ENCODE measurements at places on chromosomes 2 and 18. TPM values are rescaled to one million over a fixed set of nuclear protein-coding genes. Genes with fewer than 3 reads are reported as not detected.

Gene TANC1
- 49.7 TPM for total RNA-seq

Gene GAREM1
- 0.25 TPM for total RNA-seq

Gene PXDN
- 195 TPM for total RNA-seq

Gene DSG1
- not detected for total RNA-seq

Gene PLGLB1
- total RNA-seq = 0.63 TPM

Gene ALKAL2
- total RNA-seq = not detected

Gene RFTN2
- total RNA-seq = 9.8 TPM

Gene SLC11A1
- total RNA-seq = under 0.01 TPM

Gene FAM228A
- 0.13 TPM for total RNA-seq

Gene ABCG8
- not detected for total RNA-seq

Gene TMSB10
- 5,305 TPM for total RNA-seq

Gene LYG2
- not detected for total RNA-seq

Gene ZSWIM2
- under 0.01 TPM for total RNA-seq

Gene NT5C1B
- total RNA-seq = not detected

Gene PIAS2
- total RNA-seq = 11.4 TPM

GRCh38 chr2:143726151-143726845 lies 597.1 kb downstream of the ARHGAP15 start:
- no peak for DNase-seq

- DNase-seq = peak; percentile 57
These were observed 137.5 kb downstream of the UBR3 start for GRCh38 chr2:169964740-169965139.

- DNase-seq = no peak
These were observed 339.8 kb upstream of the CDH7 start for GRCh38 chr18:65411061-65411460.

DNA sequence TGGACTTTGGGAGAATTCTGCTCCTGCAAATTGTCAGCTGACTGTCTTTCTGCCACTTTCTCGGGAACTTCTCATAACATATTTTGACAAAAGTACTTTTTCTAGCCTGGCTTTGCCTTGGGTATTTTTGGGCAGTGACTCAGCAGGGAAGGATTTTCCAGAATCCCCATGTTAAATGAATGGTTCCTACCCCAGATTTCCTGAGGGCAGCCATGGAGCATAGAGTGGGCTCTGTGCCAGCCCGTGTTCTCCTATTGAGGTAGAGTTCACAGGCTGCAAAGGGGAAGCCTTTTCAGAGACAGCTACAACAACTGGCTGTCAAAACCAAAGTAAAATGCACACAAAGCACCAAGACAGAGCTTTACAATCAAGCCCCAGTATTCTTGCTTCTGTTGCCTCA lies 59.8 kb downstream of the BMP10 start:
- DNase-seq = peak; percentile 87

GRCh38 chr2:203802342-203803052 lies 65.1 kb upstream of the CTLA4 start:
- no peak for DNase-seq

GRCh38 chr2:133390156-133390555 lies 178.1 kb downstream of the NCKAP5 start:
- no peak for DNase-seq

- DNase-seq = no peak
These were observed 281.9 kb downstream of the ZEB2 start for GRCh38 chr2:144237830-144238627.

DNA sequence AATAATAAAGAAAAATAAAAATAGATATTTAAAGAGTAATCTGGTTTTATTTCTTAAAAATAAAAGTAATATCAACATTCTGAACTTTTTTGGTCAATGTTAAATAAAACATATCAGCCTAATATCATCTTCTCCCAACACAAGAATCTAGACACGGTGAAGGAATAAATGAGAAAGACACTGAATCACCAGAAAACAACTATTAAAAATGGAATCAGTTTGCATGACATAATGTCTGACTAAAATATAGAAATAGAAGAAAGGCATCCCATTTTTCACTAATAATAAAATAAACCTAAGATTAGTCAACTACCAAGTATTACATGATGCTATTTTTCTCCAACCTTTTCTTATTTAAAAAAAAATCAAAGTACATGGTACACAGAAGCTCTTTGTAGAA lies 30.8 kb upstream of the TNFAIP6 start:
- DNase-seq = no peak

GRCh38 chr2:45276914-45277313 lies 267.7 kb upstream of the SIX2 start:
- DNase-seq = peak; percentile 49

DNA sequence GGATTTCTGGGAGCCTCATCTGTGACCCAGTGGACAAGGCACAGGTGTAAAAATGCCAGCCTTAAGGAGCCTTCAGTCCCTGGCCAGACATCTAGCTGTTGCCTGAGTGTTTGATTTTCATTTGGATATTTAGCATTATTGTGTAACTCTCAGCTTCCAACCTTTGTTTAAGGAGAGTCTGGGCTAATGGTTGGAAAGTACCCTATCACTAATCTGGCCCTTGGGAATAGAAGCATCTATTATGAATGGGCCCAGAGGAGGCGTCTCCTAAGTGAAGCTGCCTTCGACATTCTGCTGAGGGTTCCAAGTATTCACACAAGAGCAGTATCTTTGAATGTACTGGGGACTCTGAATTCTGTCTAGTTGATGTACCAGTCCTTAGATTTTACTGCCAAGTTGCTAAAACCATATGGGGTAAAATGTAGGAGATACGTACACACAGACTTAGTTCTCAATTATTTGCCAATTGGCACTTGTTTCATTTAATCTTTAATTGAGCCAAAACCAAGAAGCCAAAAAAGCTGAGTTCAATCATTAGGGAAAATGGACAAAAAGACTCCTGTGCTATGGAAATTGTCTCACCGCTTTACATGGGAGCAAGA lies 7.2 kb upstream of the ANKRD29 start:
- no peak for DNase-seq

DNA sequence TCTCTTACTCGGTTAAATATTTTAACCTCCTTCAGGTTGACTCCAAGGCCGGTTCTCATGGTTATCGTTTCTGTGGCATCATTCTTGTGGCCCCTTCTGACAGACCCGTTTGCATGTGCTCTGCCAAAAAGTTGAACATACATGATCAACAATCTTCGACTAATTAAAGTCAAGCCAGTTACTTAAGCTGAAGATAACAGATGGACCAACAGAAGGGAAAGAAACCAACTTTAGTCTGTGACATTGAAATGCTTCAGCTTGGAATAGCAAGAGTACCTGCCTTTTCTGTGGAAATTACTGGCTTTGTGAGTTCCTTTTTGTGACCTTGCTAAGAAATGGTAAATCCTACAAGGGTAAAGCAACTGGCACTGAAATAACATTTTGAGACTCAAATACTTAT lies 1429.1 kb downstream of the LRP1B start:
- DNase-seq = no peak

GRCh38 chr2:120258196-120258595 lies 5.5 kb downstream of the RALB start:
- DNase-seq = no peak

- no peak for DNase-seq
These were observed 15.2 kb downstream of the PAX8 start for GRCh38 chr2:113263546-113263945.

DNA sequence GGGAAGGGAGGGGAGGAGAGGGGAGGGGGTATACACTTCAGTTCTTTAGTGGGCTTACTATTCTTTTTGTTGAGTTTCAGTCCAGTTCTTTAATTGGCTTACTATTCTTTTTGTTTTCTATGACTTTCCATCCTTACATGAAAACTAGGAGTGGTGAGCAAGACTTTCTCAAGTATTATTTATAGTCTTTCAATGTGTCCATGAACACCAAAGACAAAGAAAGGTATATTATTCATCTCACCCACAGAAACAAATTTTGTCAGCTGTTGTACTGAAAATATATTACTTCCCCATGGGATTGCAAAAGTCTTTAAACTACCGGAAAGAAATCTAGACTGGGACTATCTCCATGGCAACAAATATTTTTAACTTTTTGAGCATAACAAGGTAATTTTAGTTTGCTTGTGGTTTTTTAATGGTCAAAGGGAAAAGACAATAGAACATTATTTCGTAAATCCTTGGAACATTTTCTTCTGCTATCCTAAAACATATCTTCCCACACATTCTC lies 17.6 kb downstream of the ADAM17 start:
- peak; percentile 87 for DNase-seq

DNA sequence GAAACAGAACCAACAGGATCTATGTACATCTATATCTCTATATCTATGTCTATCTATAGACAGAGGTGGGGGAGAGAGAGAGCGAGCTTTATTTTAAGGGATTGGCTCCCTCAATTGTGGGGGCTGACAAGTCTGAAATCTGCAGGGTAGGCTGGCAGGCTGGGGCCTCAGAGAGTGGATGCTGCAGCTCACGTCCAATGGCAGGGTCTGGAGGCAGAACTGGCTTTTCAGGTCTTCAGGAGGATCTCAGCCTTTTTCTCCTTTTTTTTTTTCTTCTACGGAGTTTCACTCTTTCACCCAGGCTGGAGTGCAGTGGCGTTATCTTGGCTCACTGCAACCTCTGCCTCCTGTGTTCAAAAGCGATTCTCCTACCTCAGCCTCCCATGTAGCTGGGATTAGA lies 77.2 kb downstream of the ARL4C start:
- no peak for DNase-seq

DNA sequence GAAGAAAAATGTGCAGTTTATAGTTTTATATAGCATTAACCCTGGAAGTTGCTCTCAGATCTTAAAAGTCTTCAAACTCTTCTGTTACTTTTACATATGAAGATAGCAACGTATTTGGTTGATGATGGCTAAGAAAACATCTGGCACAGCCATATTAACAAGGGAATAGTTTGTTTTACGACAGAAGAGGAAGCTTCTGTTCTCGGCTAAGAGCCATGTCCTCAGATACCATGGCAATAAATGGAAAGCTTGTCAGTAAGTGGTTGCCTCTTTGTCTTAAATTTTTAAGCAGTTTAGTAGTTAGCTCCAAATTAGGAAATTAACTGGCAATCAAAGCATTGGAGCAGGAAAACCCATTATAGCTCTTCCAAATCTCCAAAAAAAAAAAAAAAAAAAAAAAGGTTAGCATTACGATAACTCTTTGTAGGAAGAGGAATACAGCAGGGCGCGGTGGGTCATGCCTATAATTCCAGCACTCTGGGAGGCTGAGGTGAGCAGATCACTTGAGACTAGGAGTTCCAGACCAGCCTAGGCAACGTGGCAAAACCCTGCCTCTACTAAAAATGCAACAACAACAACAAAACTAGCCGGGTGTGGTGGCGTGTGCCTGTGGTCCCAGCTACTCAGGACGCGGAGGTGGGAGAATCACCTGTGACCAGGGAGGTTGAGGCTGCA lies 4.5 kb upstream of the STON1 start:
- DNase-seq = no peak

- no peak for DNase-seq
These were observed 146.8 kb downstream of the SATB2 start for GRCh38 chr2:199310771-199311585.

DNA sequence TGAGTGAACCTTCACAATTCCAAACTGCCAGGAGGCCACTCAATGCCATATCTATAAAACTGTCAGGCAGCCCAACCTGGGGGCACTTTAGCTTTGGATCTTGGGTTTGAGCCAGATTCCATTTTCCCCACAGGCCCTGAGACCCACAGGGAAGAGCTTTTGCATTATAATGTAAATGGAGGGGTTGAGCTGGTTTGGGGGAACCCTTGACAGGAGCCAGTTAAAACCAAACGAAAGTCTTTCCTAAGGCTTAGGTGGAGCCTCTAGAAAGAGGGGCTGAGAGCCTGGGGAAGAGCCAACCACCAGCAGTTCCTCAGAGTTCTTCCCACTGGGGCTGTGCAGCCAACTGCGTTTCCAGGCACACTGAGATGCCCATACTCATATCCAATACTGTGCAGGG lies 42.7 kb downstream of the BCL11A start:
- DNase-seq = no peak

GRCh38 chr18:58455314-58456188 lies 173.3 kb downstream of the ALPK2 start:
- DNase-seq = no peak

GRCh38 chr2:226970362-226970761 lies 134.5 kb downstream of the RHBDD1 start:
- no peak for DNase-seq

DNA sequence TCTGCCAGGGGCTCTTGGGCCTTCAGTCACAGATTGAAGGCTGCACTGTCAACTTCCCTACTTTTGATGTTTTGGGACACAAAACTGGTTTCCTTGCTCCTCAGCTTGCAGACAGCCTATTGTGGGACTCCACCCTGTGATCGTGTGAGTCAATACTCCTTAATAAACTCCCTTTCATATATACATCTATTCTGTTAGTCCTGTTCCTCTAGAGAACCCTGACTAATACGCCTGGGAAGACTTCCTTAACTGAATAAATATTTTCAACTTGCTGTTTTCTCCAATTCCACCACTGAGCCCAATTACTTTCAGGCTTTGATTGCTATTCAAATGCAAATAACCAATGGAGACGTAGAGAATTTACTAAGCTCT lies 61.4 kb upstream of the CCDC195 start:
- no peak for DNase-seq

DNA sequence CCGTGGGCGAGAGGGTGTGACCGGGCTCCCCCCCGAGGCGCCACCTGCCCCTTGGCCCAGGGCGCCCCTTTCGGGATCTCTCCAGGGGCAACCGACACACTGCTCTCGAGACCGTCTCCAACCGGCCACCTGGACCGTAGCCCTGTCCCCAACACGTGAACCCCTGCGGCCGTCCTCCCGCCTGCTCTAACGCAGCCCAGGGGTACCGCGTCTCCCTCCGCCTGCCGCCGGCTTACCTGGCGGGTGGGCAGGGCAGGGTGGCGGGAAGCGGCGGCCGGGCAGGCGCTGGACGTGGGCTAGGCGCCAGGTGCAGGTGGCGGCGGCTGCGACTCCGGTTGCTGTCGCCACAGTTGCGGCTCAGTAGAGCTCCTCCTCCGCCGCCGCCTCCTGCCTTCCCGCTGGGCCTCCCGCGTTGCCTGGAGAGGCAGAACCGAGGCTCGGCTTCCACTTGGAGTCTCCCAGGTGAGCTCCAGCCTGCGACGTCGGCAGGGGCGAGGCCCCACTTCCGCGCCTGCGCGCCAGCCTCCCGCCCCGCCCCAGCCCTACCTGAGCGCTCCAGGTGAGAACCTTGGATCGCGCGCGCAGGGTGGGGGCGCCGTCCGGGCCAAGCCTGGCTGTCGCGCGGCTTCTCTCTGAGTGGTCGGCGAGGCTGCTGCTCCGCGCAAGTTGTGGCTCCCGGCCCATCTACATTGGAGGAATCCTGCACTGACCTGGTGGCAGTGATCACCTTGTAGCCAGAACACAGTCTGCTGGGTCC lies at the start of gene GALNT3:
TSS of gene GALNT3 (minus strand) at position 469 of the 757 bp plus-strand sequence. CDS start 23,547 bp downstream, outside the sequence.
- no peak for DNase-seq

All from dermis microvascular lymphatic vessel endothelial cell (primary cell).